ENCODE measurements at places on chromosomes 12 and 14.

DNA sequence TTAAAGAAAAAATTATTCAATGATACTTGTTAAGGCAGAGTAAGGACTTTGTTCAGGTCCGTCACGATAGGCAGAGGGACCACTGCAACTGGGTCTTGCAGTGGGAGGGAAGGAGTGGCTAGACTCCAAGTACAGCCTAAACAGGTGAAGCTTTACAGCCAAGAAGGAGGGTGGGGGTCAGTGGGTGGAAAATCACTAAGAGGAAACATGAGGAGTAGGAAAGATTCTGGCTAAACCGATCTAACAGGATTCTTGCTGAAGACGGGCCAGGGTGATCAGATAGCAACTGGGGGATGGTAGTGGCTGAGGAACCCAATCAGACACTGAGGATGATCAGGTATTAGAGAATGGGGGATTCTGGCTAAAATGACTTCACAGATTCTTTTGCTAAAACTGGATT, 100.2 kb downstream of the TTC7B start:
- DNase-seq = no peak
- H3K27ac ChIP-seq = no peak overlapping the region

GRCh38 chr14:75559451-75560222, 18.8 kb upstream of the FLVCR2 start:
- H3K4me3 ChIP-seq = no peak overlapping the region
- no peaks in the 10 kb centered on the region for H3K27me3 ChIP-seq
- H3K4me1 ChIP-seq = peaks cover 2% of the 10 kb centered on the region
- DNase-seq = no peak

GRCh38 chr14:75240781-75241180, 37.8 kb upstream of the FOS start:
- H3K36me3 ChIP-seq = no peaks in the 10 kb centered on the region
- H3K27me3 ChIP-seq = no peaks in the 10 kb centered on the region
- no peaks in the 10 kb centered on the region for H3K4me1 ChIP-seq
- no peak overlapping the region for H3K27ac ChIP-seq
- H3K4me3 ChIP-seq = no peak overlapping the region
- no peak for DNase-seq

- H3K4me3 ChIP-seq = no peak overlapping the region
- H3K36me3 ChIP-seq = no peaks in the 10 kb centered on the region
- H3K4me1 ChIP-seq = no peaks in the 10 kb centered on the region
- H3K27me3 ChIP-seq = no peaks in the 10 kb centered on the region
Measured at GRCh38 chr12:24705741-24706358, 243.1 kb downstream of the BCAT1 start.

- H3K27ac ChIP-seq = no peak overlapping the region
- no peaks in the 10 kb centered on the region for H3K27me3 ChIP-seq
- no peaks in the 10 kb centered on the region for H3K4me1 ChIP-seq
- DNase-seq = no peak
- no peaks in the 10 kb centered on the region for H3K36me3 ChIP-seq
Measured at GRCh38 chr12:42196723-42197603, 41.1 kb downstream of the YAF2 start.

DNA sequence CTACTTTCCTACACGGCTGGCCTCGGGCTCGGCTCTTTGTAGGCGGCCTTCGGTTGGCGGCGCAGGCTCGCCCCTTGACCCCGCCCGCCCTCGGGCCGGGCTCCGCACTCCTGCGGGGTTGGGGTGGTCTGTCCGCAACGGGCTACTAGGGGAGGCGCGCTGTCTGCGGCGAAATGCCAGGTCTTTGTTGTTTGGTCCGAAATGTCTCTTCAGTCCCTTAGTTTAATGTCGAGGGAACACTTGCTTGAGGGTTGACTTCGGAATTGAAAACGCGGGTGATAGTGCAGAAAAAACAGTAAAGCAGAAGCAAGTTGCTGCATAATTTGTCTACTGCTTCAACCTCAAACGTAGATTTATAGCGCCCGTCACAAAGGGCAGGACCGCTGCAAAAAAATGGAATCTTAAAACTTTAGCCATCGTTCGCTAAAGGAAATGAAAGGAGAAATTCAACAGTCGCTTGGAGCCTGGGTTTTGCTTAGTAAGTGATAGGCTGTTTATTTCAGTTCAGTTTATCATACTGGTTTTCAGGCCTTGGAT, 390 bp downstream of the JKAMP start:
- no peaks in the 10 kb centered on the region for H3K36me3 ChIP-seq
- DNase-seq = no peak
- H3K4me1 ChIP-seq = no peaks in the 10 kb centered on the region
- H3K4me3 ChIP-seq = peak overlapping the region; percentile 69
- no peaks in the 10 kb centered on the region for H3K27me3 ChIP-seq

GRCh38 chr12:75155962-75156361, 53.7 kb downstream of the KCNC2 start:
- H3K27me3 ChIP-seq = no peaks in the 10 kb centered on the region
- H3K36me3 ChIP-seq = no peaks in the 10 kb centered on the region
- no peak for DNase-seq
- H3K4me3 ChIP-seq = no peak overlapping the region
- no peaks in the 10 kb centered on the region for H3K4me1 ChIP-seq

- H3K4me3 ChIP-seq = no peak overlapping the region
- DNase-seq = no peak
Measured at GRCh38 chr12:108570743-108571608, 8.6 kb downstream of the ISCU start.

- H3K27ac ChIP-seq = no peak overlapping the region
- H3K4me3 ChIP-seq = no peak overlapping the region
Measured at GRCh38 chr14:100605706-100606686, 18.8 kb upstream of the BEGAIN start.

DNA sequence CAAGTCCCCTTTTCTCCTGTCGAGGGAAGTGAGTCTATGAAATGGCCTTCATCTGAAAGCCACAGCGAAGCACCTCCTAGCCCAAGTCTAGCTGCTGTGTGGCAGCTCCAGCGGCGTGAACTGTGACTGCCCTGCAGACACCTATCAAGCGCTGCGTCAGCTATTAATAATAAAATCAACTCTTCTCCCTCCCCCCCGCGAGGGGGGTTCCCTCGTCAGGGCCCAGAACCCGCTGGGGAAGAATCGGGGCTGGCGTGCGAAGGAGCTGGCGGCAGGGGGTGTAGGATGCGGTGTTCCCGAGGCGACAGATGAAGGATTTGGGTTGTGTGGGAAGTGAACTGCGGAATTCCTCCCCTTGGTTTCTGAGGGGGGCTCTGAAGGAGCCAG, 662 bp upstream of the ATP2A2 start:
- H3K27me3 ChIP-seq = no peaks in the 10 kb centered on the region
- no peak overlapping the region for H3K27ac ChIP-seq
- H3K4me1 ChIP-seq = peaks cover 4% of the 10 kb centered on the region
- H3K36me3 ChIP-seq = no peaks in the 10 kb centered on the region
- peak overlapping the region; percentile 77 for H3K4me3 ChIP-seq

DNA sequence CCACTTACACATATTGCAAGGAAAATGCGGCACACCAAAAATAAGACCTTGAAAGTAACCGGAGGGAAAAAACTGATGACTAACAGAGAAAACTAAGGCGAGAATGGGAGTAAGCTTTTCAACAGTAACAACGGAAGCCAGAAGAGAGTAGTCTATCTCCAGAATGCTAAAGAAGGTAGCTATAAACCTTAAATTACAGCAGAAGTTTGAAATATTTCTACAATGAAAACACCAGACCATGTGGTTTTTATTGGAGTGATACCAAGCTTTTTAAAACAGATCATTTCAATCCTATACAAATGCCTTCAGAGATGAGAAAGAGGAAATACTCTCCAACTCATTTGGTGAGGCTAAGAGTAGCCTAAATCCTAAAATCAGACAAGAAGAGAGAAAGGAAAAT, 209.5 kb downstream of the ANO6 start:
- H3K4me1 ChIP-seq = no peaks in the 10 kb centered on the region
- no peaks in the 10 kb centered on the region for H3K36me3 ChIP-seq
- H3K4me3 ChIP-seq = no peak overlapping the region
- no peak overlapping the region for H3K27ac ChIP-seq

GRCh38 chr14:105878125-105878524, 351.7 kb downstream of the TMEM121 start:
- no peak overlapping the region for H3K4me3 ChIP-seq
- DNase-seq = no peak
- no peaks in the 10 kb centered on the region for H3K36me3 ChIP-seq
- H3K27me3 ChIP-seq = no peaks in the 10 kb centered on the region
- no peaks in the 10 kb centered on the region for H3K4me1 ChIP-seq

- H3K27ac ChIP-seq = no peak overlapping the region
- DNase-seq = no peak
- no peaks in the 10 kb centered on the region for H3K36me3 ChIP-seq
- no peaks in the 10 kb centered on the region for H3K27me3 ChIP-seq
Measured at GRCh38 chr14:25086821-25087396, 37.0 kb upstream of the STXBP6 start.

DNA sequence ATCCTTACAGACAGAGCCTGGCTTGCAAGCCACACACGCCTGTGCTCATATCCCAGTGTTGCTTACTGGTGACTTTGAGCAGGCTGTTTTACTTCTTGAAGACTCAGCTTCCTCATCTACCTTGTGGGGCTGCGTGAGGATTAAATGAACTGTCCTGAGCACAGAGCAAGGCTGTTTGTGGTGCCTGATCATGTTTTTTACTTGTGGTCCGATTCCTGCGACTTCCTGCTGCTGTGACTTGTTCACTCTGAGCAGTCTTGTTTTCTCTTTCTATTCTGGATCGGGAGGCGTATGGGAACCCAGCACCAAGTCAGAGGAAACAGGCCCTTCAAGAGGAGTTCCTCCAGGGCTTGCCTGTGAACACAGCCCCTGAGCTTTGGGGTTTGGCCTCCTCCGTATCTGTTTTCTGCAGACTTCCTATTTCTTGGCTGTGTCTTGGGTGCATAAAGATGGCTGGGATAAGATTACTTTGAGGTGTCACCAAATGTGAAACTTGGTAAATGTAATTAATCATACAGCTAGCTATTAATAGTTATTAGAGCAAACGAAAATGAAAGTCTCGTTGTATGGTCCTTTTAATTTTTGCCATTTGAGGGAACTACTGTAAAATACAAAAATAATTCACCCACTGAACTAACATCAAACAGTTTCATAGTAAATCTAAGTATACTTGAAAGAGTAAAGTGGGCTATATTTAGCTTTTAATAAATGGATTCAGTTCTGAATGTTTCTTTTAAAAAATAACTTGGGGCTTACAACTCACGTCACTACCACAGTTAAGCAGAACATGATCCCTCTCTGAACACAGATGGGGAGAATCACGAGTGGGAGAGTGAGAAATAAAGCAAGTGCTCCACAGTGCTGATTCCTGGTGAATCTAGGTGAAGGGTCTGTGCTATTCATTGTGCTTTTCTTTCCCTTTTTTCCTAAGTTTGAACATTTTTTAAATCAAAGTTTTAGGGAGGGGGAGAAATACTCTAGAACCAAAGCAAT, 251.5 kb downstream of the FOXN3 start:
- peaks cover 10% of the 10 kb centered on the region for H3K36me3 ChIP-seq
- no peak for DNase-seq

DNA sequence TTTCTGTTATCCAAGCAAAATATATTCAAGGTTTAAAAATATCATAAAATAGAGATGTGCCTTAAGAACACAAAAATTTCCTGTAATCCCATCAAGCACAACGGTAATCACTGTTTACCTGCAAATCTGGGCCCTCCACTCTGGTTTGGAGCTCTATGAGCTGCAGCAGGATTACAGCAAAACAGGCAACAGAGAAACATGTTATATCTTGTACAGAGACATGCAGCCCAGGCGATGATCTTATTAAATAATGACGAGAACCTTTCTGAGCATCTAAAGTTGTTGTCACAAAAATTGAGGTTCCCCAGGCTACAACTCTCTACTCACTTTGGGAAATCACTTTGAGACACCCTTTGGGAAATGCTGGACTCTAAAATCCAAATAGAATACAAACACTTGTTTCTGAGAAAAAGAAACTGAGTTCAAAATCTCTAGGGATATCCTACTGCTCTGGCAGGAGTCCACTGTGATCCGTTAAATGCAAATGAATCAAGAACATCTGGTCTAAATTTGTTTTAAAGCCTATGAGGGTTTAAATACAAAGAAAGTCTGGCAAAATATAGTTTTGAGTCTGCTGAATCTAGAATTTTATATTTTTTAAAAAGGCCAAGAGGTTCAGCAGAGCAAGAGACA, 36.3 kb downstream of the STON2 start:
- H3K4me1 ChIP-seq = peaks cover 4% of the 10 kb centered on the region
- H3K27me3 ChIP-seq = no peaks in the 10 kb centered on the region
- no peak overlapping the region for H3K27ac ChIP-seq
- no peaks in the 10 kb centered on the region for H3K36me3 ChIP-seq
- no peak for DNase-seq

DNA sequence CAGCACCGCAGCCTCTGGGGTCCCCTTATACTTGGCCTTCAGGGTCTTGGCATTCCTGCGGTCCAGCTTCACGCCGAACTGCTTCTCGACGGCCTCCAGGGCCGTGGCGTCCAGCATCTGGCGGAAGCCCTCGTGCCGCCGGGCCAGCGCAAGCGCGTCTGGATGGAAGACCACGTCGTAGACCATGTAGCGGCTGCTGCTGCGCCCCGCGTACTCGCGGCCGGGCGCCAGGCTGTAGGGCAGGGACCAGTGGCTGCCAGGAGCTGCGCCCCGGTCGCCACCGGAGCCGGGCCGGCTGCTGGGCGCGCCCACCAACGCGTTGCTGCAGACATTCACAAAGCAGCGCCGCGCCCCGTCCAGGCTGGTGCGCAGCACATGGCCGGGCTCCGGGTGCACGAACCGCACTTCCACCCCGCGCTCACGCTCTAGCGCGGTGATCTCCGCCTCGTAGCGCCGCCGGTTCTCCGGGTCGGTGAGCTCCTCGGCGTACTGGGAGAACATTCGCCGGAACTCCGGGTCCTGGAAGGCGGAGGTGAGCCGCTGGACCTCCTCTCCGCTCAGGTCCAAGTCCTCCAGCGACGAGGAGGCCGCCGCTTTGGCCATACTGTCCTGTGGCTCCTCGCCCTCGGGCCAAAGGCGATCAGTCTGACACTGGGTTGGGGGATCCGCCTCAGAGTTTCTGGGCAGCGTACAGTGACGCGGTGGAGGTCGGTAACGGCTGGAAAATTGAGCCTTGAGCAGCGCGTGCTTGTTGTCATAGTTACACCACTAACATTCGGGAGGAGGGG, at the start of gene DNAAF2:
Gene DNAAF2, minus strand, starts transcription at position 698 of the 788 bp plus-strand sequence. Its CDS starts 95 bp downstream, at position 603.
- no peaks in the 10 kb centered on the region for H3K27me3 ChIP-seq
- H3K4me3 ChIP-seq = peak within 1 kb of the TSS; percentile 84
- no peaks in the 10 kb centered on the region for H3K4me1 ChIP-seq
- DNase-seq = no peak

- H3K4me1 ChIP-seq = no peaks in the 10 kb centered on the region
- no peaks in the 10 kb centered on the region for H3K27me3 ChIP-seq
- H3K36me3 ChIP-seq = no peaks in the 10 kb centered on the region
- no peak overlapping the region for H3K27ac ChIP-seq
- no peak overlapping the region for H3K4me3 ChIP-seq
Measured at GRCh38 chr14:55306938-55307589, 35.8 kb downstream of the FBXO34 start.

DNA sequence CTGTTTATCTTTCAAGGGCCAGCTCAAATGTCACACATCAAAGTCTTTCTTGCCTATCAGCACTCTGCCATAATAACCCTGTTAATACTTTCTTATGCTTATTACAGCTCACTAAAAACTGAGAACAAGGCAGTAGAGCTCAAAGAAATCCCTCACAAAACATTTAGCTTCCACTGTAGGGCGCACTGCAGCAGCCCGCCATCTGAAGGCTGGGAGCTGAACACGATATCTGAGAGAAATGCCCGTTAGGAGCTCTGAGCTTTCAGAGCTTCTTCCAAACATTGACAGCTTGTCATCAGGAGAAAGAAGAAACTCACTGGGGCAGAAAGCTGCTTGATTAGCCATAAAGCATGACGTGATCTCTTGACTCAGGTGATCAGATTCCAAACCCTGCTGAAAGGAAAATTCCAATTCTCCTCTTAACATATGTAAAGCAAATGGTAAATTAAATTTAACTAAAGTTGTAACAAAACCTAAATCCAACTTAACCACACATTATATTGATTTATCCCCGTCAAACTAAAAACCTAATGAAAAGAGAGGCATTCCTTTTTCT, 175.7 kb downstream of the C12orf50 start:
- H3K4me3 ChIP-seq = no peak overlapping the region
- no peak for DNase-seq
- H3K27ac ChIP-seq = no peak overlapping the region
